Ovary (tissue), 10 donors: ENCODE measurements at places on chromosomes 11 and 22.

GRCh38 chr11:44548032-44548695 lies 17.3 kb upstream of the CD82 start:
- no peak overlapping the region for H3K27ac ChIP-seq
- H3K36me3 ChIP-seq = no peaks in the 10 kb centered on the region
- no peak for DNase-seq
- H3K4me3 ChIP-seq = no peak overlapping the region
- no peaks in the 10 kb centered on the region for H3K4me1 ChIP-seq

GRCh38 chr22:48664586-48664985 lies 1163.1 kb downstream of the BRD1 start:
- H3K4me3 ChIP-seq = no peak overlapping the region
- H3K36me3 ChIP-seq = no peaks in the 10 kb centered on the region
- no peaks in the 10 kb centered on the region for H3K27me3 ChIP-seq
- DNase-seq = no peak

DNA sequence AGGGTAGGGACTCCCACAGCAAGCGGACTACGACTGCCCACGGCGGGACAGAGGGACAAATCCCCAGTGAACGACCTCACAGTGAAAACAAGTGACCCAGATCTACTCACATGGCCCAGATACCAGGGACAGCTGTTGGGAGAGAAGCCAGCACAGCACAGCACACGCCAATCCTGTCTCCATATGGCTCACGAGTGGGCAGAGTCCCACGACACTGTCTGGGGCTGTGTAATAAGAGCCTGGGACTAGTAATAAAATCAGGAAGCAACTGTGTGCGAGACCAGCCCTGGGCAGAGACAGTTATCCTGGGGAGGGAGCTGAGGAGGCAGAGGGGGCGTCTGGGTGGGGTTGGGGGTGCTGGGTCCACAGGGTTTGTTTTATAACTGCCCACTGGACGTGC lies 385.0 kb downstream of the CTTN start:
- DNase-seq = no peak
- H3K4me3 ChIP-seq = no peak overlapping the region
- no peaks in the 10 kb centered on the region for H3K36me3 ChIP-seq
- H3K27ac ChIP-seq = no peak overlapping the region

- H3K27ac ChIP-seq = no peak overlapping the region
- DNase-seq = peak; percentile 83
- no peaks in the 10 kb centered on the region for H3K27me3 ChIP-seq
Observed at GRCh38 chr22:19970479-19971275, 29.1 kb upstream of the TXNRD2 start.

- no peak overlapping the region for H3K27ac ChIP-seq
- no peaks in the 10 kb centered on the region for H3K36me3 ChIP-seq
- no peak for DNase-seq
Observed at GRCh38 chr22:35534091-35534490, 6.5 kb upstream of the RASD2 start.

DNA sequence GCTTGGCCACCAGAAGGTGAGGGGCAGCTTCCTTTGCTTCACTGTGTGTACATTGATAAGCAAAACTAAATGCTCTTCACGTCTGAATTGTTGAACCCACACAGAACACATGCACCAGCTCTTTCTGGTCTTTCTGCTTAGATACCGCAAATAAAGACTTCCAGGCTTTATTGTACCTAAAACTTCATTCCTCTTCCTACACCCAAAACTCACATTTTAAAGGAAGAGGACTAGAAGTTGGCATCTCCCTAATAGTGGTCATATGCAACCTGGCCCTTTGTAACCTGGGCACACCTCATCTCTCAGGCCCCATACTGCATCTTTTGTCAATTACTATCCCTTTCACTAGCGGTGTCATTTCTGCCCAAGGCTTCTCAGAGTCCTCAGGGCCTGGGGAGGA lies 5.9 kb downstream of the SLC17A6 start:
- no peak overlapping the region for H3K4me3 ChIP-seq
- no peaks in the 10 kb centered on the region for H3K4me1 ChIP-seq
- H3K27me3 ChIP-seq = peaks cover 3% of the 10 kb centered on the region
- H3K36me3 ChIP-seq = no peaks in the 10 kb centered on the region
- no peak overlapping the region for H3K27ac ChIP-seq

DNA sequence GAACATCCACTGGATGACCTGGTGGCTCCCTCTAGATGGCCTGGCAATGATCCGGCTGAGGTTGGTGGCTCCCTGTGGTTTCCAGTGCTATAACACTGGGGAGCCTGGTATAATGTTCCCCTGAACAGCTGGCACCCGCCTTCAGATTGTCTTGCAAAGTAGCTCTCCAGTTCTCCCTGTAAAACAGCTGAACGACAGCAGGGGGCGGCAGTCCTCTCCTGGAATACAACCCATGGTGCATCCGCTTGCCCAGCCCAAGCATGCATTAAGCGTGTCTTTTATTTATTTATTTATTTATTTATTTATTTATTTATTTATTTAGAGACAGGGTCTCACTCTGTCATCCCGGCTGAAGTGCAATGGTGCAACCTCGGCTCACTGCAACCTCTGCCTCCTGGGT lies 258.9 kb downstream of the BUD13 start:
- no peak overlapping the region for H3K27ac ChIP-seq
- H3K27me3 ChIP-seq = no peaks in the 10 kb centered on the region
- H3K4me3 ChIP-seq = no peak overlapping the region
- DNase-seq = no peak
- no peaks in the 10 kb centered on the region for H3K36me3 ChIP-seq

DNA sequence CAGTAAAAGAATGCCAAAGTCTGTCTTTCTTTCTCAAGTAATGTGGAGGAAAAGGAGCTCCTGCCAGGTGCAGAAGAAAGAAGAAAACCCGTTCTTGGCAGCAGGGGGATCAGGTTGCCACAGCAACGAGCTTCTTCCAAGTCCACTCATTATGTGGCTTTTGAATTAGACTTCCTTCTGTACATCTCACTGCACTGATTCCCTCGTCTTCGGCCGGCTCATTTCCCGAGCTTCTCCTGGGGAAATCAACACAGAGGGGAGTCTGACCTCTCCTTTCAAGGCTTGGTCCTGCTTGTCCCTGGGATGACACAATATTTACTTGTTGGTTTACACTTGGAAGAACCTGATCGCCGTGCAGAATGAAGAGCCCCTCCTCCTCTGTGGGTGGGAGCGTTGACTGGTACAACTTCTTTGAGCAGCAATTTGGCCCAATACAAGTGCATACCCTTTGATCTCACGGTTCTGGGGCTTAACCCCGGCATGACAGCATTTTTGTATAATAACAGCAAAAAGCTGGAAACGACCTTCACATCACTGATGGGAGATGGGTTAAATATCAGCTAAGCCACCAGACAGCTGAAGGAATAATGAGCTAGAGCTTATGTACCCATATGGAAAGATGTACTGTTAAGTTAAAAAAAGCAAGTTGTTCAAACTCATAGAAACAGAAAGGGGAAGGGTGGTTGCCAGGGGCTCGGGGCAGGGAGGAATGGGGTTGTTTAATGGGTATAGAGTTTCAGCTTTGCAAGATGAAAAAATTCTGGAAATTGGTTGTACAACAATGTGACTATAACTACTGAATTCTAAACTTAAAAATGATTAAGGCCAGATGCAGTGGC lies 35.4 kb downstream of the MCHR1 start:
- peaks cover 19% of the 10 kb centered on the region for H3K4me1 ChIP-seq
- peak; percentile 49 for DNase-seq
- H3K36me3 ChIP-seq = no peaks in the 10 kb centered on the region
- H3K27ac ChIP-seq = peak overlapping the region; percentile 6

DNA sequence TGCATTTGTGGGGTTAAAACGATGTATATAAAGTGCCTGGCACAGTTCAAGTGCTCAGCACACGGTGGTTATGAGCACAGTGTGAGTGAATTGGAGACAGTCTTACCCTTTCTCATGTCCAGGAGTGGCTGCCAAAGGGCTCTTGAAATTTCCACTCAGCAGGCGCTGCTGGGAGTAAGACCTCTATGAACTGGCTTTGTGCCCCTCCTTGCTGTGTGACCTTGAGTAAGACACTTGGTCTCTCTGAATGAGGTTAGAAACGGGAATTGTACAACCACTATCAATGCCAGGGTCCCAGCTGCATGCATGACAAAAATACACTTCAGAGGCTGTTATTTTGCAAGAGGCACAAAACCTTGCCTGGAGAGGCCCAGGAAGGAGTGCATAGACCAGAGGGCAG lies 86.6 kb downstream of the TSPAN18 start:
- no peaks in the 10 kb centered on the region for H3K27me3 ChIP-seq
- DNase-seq = no peak
- no peak overlapping the region for H3K27ac ChIP-seq
- H3K36me3 ChIP-seq = no peaks in the 10 kb centered on the region
- H3K4me1 ChIP-seq = no peaks in the 10 kb centered on the region
